ENCODE measurements at places on chromosomes 4 and X.

- no peak for DNase-seq
Measured at GRCh38 chr4:11438647-11439046, 10.0 kb upstream of the HS3ST1 start.

GRCh38 chrX:101708163-101708562, 48.5 kb upstream of the ARMCX2 start:
- no peak for DNase-seq

DNA sequence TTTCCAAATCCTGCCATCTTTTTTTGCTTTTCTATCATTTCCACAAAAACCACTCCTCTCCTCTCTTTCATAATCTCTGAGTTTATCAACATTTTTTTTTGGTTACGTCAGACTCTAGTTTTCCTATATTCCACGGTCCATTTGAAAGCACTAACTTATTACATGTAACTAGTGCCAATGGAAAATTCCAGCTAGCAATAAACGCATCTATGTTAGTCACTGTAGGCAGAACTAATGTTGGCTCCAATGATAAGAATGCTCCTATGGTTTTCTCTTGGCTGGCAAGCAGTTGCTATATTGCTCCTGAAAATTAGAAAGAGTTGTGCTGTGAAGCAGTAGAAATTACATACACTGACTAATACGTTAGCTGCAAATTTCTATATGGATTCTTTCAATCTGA, 634.6 kb upstream of the FTHL17 start:
- no peak for DNase-seq

DNA sequence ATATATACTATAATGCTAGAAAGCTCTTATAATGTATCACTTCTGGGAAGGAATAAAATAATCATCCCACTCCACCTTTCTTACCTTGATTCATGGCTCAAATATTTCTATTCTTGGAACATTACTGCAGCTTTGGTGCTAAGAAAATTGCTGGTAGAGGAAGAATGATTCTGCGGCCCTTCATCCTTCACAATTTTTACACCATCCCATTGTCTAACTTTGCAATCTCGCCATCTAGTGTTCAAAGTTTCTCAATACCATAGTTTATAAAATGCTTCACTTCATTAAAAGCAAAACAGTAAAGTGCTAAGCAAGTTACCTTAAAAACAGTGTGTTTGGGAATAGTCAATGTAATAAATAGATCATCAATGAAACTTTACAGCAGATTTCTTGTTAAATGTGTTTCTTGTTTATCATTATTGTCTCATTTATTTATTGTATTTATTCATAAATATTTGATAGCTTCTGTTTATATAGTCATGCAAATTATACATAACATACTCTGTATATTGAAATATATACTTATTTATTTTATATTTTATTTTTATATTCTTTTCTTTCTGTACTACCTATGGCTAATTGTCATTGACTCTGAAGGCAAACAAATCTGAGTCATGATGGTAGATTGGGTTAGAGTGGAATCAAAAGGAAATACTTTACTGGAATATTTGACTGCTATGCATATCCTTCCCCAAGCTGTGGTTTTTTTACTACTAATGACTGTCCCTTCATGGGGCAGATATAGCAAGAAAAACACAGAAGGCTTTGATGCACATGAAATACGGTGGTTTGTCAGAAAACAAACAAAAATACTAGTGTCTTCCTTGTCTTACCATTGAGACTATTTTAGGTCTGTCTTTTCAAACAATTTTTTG, 390.7 kb downstream of the MAPK10 start:
- DNase-seq: no peak

GRCh38 chr4:73859614-73860088, 6.6 kb downstream of the PF4V1 start:
- no peak for DNase-seq
